HepG2 (cell line): ENCODE measurements at places on chromosomes 12 and 14.

- no peak for DNase-seq
These were observed 42.8 kb downstream of the RASSF3 start for GRCh38 chr12:64653123-64653522.

DNA sequence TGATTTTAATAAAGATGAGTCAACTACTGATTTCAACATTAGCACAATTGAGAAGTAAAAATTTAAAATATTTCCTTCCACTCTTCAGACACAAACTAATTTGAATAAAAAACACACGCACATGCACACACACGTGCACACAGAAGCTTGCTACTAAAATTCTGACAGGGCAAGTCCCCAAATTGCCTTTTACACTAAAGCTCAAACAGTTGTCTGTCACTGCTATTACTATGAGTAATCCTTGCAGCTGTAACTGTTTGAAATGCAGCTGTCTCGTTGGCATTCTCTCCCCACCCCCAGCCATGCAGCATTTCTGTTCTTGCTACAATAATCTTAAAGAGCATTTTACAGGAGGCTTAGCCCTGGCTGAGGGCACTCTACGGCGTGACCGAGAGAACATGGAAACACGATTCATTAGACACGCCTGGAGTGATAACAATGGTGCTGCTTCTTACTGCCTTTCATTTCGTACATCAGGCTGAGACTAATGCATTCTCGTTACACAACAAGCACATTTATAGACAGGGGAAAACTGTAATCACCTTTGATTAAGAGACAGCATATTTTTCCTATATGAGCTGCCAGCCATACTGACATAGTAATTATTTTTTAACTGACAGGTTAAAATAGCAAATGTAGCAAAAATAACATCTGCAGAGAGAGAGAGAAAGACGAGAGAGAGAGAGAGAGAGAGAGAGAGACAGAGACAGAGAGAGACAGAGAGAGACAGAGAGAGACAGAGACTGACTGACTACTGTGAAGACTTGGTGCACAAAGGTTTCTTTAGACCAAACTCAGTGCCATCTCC, 153.8 kb downstream of the MED13L start:
- DNase-seq = no peak

GRCh38 chr14:68703093-68703492, 89.8 kb downstream of the ZFP36L1 start:
- no peak for DNase-seq

DNA sequence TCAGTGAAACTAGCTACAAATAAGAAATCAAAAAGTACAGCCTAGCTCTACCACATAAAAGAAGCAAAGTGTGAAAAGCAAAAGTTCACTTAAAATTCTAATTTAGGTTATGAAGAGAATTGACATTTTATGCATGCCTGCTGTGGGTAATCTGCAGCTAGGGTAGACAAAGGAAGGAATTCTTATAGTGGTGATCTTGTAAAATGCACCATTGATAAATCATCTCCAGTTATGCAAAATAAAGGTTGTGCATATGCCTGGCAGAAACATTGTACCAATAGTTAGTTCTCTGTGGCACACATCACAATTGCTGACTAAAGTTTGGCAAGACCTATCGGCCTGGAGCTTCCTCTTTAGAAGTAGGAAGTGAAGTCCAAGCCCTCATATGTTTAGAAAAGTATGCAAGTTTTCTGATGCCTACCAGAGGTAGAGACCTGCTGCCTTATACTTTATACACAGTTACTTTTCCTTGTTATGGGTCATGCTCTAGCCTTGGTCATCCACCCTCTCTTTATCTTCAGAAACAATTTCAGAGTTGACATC, 78.3 kb downstream of the TSHR start:
- DNase-seq = no peak

DNA sequence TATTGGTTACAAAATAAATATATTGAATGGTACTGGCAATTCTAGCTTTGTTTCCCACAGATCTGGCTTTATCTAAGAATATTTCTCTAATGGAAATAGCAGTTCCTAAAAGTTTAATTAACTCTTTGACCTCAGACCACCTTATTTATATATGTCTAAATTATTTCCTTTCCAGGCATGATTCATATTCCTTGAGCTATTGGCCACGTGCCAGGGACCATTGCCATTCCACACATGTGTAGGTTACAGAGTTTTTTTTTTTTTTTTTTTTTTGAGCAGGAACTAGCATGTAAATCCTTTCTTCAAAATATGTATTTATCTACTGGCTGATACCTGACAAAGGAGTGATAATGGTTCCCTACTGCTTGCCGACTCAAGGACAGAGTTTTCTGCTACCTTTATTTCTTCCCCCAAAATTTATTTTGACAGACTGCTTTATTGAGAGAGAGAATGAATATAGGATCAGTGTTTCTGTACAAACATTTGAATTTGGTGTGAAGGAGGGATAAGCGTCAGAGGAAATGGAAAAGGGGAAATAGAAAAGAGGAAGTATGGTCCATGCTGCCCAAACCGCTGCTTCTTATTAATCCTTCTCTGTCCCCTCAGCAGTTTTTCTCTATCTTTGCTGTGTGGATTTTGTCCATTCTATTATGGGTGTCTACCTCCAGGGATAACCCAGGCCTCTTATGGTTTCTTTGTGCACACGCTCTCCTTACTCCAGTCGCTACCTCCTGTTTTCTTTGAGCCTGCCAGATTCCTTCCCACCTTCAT, 36.4 kb downstream of the PDE3A start:
- DNase-seq = no peak

- DNase-seq = no peak
These were observed 497.7 kb upstream of the RPL10L start for GRCh38 chr14:47149326-47149725.

GRCh38 chr14:104803280-104803911, 2.5 kb downstream of the ZBTB42 start:
- no peak for DNase-seq

DNA sequence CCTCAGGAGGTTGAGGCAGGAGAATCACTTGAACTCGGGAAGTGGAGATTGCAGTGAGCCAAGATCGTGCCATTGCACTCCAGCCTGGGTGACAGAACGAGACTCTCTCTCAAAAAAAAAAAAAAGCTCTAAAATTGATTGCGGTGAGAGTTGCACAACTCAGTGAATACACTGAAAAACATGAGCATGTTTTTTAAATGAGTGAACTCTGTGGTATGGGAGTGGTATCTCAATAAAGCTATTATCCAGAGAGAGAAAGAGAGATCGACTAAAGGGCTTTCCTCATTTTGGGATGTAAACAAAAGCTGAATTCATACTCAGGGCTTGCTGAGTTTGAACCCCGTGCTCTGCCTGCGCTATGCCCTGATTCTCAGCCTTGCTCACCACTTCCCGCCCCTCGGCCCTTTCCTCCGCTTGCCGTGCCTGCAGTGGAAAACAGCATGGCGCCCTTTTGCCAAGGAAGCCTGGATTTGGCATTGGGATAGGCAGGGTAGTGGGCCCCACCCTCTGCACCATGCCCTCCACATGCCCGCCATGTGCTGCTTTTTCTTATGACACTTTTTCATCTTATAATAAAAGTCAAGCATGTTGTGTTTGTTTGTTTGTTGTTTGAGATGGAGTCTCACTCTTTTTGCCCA, 102.5 kb downstream of the LGMN start:
- no peak for DNase-seq
